ENCODE measurements at places on chromosomes 6 and 20.

DNA sequence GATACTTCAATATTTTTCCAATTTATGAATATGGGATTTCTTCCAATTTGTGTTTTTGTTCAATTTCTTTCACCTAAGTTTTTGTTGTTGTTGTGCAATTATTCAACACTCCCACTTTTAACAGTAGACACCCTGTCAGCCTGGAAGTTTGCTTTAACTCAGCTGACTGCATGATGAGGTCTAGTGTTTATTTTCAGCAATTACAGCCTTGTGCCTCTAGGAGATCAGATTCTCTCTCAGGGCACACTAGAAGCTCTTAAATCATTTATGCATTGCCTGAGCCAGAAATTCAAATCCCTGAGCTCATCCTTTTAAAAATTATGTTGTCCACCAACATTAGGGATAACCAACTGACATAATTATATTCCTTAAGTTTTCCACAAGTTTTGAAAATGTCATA lies 85.7 kb downstream of the MRAP2 start:
- no peak for DNase-seq

DNA sequence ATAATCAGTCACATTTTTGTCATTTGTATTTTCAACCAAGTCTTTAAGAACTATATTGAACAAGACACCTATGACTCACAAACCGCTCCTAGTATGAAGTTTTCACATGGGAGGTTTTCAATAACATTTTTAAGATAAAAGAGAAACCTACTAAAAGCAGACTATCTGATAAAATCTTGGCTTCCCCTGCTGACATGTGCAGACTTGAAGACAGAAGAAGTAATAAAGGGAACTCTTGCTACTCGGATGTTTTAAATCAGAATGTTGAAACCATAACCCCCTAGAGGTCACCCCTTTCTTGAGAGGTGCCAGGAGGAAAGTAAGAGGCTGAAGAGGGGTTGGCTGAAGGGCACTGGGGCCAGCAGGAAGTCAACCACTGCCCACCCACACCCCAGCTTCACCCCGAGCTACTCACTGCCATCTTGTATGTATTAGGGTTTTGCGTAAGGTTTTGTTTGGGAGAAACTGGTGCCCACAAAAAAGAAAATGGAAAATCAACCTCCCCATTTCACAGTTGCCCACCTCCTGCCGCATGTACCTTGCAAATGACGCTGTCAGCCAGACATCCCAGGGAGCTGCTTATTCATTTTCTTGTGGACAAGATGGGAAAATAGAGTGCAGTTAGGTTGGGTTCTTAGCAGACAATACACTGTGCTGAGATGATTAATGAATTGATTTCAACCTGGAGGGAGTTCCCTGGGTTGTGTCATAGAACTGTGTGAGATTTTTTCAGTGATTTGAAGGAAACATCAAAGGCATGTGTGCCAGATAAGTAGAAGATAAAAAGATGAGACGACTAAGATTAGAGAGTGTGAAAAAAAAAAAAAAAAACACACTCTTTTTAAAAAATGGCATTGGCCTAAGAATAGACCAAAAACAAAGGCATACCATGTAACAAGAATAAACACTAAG lies 83.2 kb upstream of the TAB2 start:
- no peak for DNase-seq

DNA sequence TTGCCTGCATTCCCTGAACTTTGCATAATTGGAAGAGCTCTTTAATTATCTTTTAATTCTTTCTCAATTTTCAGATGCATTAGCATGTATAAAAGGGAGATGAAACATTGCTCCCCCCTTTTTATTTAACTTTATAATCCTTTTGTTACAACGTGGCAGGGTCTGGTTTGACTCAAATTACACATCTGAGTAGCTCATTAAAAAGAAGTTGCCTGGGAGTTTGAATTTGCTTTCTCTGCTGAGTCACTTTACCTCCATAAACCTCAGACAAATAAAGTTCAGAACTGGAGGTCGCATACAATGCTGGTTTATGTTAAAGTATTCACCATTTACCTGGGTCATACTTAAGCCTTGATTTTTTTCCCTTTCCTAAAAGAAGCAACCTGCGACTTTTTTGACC lies 495.2 kb downstream of the PREX1 start:
- no peak for DNase-seq

DNA sequence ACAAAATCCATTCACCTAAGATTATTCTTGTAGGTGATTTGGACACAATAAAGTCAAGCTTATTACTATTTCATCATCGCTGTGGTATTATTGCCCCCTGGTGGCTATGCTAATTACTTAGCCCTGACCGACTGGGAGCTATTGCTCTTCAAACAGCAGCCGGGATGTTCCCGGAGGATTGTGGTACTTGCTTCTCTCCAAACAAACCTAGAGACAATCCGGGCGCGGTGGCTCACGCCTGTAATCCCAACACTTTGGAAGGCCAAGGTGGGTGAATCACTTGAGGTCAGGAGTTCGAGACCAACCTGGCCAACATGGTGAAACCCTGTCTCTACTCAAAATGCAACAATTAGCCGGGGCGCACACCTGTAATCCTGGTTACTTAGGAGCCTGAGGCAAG lies 15.4 kb upstream of the STMND1 start:
- peak; percentile 7 for DNase-seq

DNA sequence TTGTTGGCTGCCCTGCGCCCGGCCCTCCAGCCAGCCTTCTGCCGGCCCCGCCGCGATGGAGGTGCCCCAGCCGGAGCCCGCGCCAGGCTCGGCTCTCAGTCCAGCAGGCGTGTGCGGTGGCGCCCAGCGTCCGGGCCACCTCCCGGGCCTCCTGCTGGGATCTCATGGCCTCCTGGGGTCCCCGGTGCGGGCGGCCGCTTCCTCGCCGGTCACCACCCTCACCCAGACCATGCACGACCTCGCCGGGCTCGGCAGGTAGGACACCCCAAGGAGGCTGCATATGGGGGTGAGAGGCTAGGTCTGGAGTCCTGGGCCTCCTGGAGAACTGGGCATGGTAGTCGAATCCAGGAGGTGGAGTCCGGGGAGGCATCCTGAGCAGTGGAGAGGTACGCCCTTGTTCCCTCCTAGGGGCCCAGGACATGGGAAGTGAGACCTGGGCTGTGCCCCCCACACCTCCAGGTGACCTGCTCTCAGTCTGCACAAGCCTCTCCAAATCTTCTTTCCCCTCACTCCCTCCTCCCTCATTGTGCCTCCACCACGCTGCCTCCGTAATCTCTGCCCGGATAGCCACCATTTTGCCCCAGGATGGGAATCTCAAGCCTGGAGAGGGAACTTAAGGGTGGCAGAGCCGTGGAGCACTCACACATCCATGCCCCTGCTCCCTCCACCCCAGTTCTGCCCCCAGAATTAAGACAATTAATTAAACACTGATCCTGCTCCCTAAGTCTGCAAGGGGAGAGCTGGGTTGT lies 541 bp downstream of the CDC25B start:
- DNase-seq, result no peak

Data from CMK (cell line).